ENCODE measurements at places on chromosomes 6 and 20.

- no peak for DNase-seq
Measured at GRCh38 chr20:62625921-62626547, 16.3 kb upstream of the SLCO4A1 start.

- DNase-seq, result no peak
Measured at GRCh38 chr20:7665376-7665775, 274.9 kb downstream of the HAO1 start.

DNA sequence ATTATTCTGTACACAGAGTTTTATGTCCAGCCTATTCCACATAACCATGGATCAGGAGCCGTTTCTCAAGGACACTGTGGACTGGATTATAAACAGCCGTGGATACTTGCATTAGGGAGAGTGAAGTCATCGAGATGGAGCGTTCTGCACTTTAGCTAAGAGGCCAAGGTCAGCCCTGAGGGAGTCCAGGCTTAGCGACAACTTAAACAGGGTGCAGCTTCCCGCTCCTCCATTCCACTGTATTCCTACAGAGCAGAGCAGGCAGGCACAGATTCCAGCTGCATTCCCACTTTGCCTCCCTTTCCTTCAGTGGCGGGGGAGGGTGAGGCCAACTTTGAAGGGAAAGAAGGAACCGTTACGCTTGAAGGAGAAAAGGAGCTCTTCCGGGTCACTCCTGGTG, 59.5 kb downstream of the RAMACL start:
- no peak for DNase-seq

DNA sequence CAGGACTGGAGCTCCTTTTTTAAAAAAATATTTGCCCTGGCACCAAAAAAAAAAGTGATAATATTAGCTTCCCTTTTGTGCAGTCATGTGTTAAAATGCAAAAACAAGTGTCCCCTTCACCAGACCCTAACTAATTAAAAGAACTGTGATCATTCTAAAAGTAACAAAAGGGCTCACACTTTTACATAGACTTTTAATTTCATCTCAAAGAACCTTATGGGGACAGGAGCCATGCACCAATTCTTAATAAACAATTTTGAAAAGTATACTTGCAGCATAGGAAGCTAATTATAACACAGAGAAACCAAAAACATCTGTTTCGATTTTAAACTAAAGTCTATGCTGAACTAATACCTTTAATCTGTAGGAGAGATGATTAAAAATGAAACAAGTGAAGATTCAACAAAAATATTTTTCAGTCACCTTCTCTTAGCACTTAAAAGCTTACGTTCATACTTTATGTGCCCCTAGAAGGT, 17.3 kb downstream of the STX7 start:
- DNase-seq, result no peak

All from NCI-H1694 (cell line).